H4 (cell line): ENCODE measurements at places on chromosomes 7 and 10. TPM values are rescaled to one million over a fixed set of nuclear protein-coding genes. Genes with fewer than 3 reads are reported as not detected.

Gene LRIT1
- total RNA-seq: not detected in 2 replicates

DNA sequence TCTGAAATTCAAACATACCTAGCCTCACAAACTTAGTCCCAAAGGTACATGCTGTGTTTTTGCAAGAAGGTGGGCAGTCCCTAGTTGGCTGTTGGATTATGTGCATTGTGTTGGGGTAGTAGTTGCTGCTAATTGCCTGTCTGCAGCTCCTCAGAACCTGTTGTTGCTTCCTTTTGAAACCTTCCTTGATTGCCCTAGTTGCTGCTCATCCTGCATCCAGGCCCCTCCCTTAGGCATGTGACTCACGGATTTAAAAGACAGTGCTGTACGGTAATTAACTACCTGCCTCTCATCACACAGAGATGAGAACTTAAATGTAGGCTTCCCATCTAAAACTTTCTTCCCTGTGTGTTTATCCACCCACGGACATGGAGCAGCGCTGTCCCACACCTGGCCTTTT is 67.7 kb downstream of the BMPR1A start:
- no peak for DNase-seq

- no peak for DNase-seq
Measured at GRCh38 chr10:96842896-96843723, 11.0 kb downstream of the LCOR start.

Gene TAS2R39
- total RNA-seq: not detected in 2 replicates

- no peak for DNase-seq
Measured at GRCh38 chr10:9992661-9993060, 1025.0 kb upstream of the CELF2 start.

DNA sequence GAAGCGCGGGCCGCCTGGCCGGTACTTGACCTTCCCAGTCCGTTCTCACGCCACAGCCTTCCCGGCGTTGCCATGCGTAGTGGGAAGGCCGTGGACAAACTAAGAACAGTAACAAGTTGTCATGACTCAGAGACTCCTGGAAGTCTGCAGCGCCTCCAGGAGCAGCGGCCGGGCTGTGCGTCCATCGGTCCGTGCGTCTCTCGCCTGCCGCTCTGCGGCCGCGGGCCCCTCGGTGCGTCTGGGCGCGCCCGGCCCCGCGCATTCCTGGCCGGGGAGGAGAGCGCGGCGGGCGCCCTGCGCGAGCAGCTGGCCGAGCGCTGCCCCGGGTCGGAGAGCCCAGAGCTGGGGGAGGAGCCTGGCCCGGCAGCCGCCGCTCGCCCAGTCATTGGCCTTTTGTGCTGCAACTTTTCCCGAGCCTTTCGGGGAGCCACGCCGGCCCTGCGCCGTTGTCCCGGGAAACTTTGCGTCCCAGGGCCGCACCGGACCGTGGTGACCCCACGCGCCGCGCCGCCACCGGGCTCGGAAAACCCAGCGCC is 123.7 kb downstream of the TACC2 start:
- peak; percentile 84 for DNase-seq

Gene MALRD1
- total RNA-seq: 0.16 TPM in 1 of 2 replicates, not detected in the other

DNA sequence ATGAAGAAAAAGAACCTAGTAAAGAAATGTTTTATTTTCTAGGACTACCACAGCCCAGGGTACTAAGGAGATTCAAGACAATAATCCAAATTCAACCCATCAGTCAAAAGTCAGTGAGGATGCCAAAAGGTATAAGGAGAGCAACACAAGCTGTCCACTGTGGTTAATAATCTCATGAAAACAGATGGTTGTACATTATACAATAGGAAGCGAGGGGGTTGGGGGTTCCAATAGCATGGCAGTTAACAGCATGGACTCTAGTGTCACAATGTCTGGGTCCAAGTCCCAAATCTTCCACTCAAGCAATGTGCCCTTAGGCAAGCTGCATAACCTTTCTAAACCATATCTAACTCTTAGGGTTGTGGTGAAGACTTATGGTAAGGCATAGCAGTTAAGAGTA is 35.1 kb downstream of the BRAF start:
- DNase-seq: no peak

- peak; percentile 46 for DNase-seq
Measured at GRCh38 chr7:122262246-122262645, 42.3 kb downstream of the FEZF1 start.

GRCh38 chr10:94630017-94630688 is 53.4 kb upstream of the CYP2C18 start:
- DNase-seq: peak; percentile 11

- DNase-seq: no peak
Measured at GRCh38 chr7:155809947-155810769, 2.1 kb downstream of the SHH start.

DNA sequence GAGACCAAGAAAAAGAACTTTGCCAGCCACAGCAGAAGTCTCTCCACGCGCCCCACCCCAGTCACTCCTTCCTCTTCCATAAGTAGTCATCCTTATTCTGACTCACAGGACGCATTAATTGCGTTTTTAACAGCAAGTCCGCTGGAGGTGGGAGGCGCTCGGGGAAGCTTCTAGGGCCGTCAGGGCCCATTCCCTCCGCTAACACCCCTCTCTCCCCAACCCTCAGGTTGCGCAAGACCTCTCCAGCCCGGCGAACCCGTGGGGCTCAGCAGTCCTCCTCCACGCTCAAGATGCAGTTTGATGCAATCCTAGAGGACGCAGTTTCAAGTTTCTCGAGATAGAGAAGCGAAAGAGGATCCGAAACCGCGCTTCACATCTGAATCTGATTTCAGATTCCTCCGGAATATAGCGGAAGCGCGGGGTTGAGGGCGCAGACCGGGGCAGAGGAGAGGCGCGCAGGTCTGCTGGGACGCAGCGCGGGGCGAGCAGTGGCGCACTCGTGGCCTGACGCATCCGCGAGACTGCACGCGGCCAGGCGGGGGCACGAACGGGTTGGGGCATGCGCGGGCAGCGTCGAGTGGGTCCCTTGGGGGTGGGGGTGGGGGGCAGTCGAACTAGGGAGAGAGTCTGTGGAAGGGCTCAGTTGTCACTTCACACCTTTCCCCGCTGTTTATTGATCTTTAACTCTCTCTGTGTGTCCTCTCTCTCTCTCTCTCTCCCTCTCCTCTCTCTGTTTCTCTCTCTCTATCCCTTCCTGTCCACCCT is 37.8 kb upstream of the PSAP start:
- DNase-seq: peak; percentile 42

DNA sequence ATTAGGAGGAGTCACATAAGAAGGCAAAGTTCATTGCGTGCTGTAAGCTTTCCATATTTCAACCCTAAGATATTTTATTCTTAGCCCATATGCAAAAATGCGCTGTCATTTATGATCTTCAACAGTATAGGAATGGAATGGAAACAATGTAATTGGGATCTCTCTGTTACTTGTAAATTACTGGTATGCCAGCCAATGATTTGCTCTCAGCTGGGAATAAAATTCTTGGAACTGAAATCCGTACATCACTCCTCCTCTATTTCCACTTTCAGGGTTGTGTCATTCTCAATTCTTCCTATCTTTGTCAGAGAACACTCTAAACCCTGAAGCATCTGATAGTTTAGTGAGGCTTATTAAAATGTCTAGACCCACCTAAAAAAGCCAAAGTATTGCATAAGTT is 80.7 kb upstream of the STEAP4 start:
- DNase-seq: no peak

Gene MYOZ1
- total RNA-seq: 0.33 TPM in 1 of 2 replicates, not detected in the other

Gene PAOX
- total RNA-seq: not detected in 2 replicates
